ENCODE measurements at places on chromosomes 2 and 18.

GRCh38 chr18:56282234-56283104, 355.9 kb downstream of the TXNL1 start:
- DNase-seq, result no peak

- DNase-seq, result no peak
These were observed 6.6 kb upstream of the RPL31 start for GRCh38 chr2:100995309-100996075.

GRCh38 chr2:145961846-145962245, 1441.9 kb upstream of the ZEB2 start:
- DNase-seq, result no peak

DNA sequence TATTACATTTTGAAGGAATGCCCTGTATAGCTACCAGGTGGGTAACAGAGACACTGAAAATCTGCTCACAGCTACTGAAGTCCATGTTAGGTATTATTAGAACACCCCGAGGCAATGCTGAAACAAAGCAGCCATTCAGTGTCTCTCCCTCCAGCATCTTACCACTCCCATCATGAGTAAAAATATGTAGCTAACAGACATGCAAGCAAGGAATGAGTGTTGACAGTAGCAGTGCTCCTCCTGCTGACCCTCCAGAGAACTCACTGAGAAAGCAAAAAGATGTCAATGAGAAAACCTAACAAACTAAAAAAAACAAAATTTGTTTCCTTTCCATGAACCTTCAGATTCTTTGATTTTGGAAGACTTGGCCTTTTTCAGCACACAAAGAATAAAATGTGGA, 393.9 kb downstream of the LRRTM1 start:
- no peak for DNase-seq

- DNase-seq, result no peak
These were observed 41.9 kb upstream of the SETBP1 start for GRCh38 chr18:44638811-44639210.

GRCh38 chr2:66948234-66948633, 448.9 kb upstream of the ETAA1 start:
- DNase-seq, result no peak

DNA sequence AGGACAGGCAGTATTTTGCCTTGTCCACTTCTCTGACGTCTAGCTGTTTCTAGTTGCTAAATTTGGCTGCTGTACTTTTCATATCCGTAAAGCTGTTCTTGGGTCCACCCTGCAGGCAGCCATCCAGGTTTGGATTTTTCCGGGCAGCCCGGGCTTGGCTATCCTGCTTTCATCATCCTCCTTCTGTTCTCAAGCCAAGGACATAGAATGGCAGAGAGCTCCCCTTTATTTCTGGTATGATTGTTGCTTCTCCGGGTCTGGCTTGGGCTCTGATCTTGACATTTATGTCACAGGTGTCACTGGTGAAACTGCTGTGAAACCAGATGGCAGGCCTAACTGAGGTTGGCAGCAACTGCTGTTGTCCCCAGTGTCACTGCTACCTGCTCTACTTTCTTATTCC, 35.5 kb downstream of the SCN2A start:
- no peak for DNase-seq

All from stimulated activated CD4-positive, alpha-beta T cell treated with anti-CD3 and anti-CD28 coated beads, Interleukin-15, amount 100 ng/mL, for 48 hours (primary cell).